ENCODE measurements at places on chromosomes 16 and 17.

DNA sequence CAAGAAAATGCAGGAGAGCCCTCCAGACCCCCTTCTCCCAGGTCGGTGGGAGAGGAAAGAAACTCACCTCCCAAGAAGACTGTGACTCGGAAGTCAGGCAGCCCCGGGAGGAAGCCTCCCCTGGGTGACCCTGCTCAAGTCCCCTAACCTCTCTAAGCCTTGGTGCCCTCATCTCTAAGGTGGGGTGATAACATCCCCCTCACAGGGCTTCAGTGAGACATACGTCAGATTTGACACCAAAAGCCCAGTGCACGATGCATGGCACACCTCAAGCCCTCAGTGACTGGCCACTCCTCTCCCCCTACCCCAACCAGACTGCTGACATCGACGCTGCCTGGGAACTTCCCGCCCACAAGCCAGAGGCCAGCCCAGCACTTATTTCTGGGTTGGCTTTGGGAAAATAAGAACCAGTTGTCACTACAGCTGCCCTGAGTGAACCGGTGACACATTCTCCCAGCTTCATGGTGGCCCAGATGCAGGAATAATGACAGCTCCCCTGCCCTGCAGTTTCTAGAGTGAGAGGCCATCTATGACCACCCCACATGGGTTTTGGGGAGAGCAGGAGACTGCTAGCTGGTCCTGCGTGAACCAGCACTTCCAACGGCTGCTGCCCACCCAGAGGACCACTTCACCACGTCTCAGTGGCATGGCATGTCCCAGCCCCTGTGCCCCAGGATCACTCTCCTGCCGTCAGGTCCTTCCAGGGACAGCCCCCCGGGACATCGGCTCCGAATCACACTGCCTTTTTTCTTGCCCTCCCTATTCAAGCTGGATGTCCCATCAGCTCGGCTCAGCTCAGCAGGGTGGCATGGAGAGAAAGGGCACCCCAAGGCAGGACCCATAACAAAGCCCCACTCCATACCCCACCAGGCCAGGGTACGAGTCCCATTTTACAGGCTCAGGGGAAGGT lies 9.5 kb downstream of the KNOP1 start:
- DNase-seq = no peak

DNA sequence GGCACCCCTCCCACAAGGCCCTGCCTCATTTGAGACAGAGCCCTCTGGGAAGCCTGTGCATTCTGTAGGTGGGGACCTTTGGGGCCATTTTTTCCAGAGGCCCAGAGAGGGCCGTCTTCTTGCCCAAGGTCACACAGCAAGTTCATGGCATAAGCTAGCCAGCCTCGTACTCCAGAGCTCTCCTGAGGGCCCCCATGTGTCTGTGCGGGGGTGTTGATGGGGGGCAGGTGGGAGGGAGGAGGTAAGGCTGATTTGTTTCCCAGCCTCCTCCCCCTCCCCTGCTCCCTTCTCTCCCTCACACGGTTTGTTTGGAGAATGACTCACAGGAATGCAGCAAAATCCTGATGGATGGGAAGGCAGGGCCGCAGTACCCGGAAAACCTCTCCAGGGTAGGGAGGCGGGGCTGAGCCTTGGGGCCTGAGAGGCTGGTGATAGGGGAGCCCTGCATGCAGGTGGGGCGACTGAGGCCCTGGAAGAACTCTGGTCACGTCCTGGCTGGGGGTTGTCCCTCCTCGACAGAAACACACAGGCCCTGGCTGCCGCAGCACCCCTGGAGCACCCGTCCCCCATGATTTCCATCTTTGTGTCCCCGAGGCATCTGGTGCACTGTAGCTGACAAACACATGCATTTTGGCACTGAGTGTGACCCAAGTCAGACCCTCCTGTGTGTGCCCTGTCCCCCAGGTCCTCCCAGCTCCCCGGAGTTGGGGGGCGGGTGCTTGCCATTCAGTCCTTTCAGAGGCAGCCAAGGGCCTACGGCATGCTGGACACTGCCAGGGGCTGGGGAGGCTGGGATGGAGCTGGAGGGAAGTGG lies 29.7 kb downstream of the RAI1 start:
- peak; percentile 66 for DNase-seq

GRCh38 chr17:15952916-15953790 lies 8.2 kb downstream of the ADORA2B start:
- no peak for DNase-seq

DNA sequence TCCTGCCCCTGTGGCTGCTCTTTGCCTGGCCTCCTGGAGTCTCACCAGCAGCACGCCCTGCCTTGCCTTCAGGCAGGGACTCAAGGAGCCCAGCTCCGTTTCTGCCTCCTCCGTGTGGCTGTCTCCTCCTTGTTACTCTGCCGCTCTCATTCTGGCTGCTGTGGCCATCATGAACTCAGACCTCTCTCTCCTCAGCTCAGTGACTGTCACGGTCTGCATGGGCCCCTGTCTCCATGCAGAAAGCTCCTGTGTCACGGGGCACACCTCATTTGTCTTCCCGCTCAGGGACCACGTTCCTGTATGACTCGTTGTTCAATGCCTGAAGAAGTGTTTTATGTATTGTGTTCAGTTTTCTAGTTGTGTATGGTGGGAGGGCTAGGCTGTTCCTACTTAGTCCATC lies 25.3 kb downstream of the RPTOR start:
- no peak for DNase-seq

DNA sequence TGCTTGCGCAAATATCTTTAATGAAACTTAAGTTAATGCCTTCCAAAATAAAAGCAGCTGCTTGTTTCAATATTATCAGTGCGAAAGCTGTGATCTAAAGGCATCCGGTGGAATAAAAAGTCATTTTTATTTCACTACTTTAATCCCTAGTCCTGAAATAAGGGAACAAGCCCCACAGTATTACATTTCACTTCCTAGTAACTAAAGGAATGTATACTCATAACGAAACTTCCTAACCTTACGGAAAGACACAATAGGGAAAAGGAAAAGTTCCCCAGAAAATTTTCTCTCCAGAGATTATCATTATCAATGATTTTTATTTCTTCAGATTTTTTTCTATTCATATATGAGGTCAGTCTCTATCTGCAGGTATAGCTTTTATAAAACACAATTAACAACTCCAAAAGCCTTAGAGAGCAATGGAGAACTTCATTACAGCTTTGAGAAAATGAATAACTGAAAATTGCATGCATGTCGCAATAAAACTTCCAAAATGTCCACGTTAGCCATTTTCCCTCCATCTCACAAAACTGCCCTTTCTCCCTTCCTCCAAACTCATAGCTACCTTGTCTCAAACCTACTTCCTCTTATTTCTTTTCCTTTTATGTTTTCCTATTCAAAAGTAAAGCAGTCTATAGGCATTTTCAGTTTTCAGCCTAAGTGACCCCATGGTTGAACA lies 154.3 kb upstream of the MED13 start:
- DNase-seq = no peak

GRCh38 chr16:78137782-78138616 lies 38.5 kb downstream of the WWOX start:
- no peak for DNase-seq

DNA sequence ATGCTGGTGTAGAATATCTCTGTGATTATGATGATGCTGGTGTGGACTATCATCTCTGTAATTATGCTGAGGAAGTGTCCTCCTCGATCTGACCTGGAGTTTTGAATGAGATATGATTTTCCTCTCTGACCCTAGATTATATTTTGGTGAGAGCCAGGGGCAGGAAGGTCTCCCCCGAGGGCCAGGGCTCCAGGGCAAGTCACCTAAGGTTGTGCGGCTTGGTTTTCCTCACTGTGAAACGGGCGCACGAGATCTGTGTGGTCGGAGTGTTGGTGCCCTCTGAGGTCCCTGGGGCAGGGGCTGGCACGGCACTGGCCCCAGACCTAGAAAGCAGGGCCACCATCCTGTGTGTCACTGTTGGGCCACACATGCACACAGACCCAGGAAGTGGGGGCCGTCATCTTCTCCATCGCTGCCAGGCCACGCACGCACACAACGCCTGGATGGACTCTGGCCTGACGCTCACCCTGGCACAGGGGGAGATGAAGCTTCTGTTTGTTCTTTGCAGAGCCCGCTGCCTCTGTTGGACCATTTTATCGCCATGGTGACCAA lies 67.7 kb upstream of the ZNF469 start:
- no peak for DNase-seq

DNA sequence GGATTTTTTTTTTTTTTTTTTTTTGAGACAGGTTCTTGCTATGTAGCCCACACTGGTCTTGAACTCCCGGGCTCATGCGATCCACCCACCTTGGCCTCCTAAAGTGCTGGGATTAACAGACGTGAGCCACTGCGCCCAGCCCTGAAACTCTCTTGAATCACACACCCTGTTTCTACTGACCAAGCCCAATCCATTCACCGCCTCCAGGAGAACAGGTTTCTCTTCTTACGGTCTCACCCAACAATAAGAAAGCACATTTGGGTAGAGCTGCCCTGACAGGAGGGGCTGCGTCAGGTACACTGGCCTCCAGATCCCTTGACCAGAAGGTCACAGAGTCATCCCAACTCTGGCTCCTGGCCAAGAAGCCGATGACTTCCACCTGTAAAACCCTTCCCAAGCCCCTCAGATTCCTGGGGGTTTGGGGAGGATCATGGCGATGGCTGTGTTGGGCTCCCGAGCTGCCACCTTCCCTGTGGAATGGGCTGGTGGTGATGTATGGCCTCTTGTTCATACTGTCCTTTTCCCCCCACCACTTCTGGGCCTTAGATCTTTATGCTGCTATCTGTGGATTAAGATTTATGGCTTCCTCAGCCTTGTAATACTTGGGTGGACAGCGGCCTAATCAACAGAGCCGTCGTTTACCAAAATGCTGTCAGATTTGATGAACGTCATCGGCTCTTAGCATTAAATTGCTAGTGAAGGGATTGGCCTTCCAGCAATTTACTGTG lies 89.1 kb downstream of the KATNIP start:
- DNase-seq = no peak

All from non-pigmented ciliary epithelial cell (primary cell).